ENCODE measurements at places on chromosomes 7 and 10.

GRCh38 chr10:14606633-14607032, 168.1 kb downstream of the FAM107B start:
- no peak for DNase-seq

GRCh38 chr7:2016021-2016631, 216.6 kb downstream of the MAD1L1 start:
- DNase-seq, result no peak

DNA sequence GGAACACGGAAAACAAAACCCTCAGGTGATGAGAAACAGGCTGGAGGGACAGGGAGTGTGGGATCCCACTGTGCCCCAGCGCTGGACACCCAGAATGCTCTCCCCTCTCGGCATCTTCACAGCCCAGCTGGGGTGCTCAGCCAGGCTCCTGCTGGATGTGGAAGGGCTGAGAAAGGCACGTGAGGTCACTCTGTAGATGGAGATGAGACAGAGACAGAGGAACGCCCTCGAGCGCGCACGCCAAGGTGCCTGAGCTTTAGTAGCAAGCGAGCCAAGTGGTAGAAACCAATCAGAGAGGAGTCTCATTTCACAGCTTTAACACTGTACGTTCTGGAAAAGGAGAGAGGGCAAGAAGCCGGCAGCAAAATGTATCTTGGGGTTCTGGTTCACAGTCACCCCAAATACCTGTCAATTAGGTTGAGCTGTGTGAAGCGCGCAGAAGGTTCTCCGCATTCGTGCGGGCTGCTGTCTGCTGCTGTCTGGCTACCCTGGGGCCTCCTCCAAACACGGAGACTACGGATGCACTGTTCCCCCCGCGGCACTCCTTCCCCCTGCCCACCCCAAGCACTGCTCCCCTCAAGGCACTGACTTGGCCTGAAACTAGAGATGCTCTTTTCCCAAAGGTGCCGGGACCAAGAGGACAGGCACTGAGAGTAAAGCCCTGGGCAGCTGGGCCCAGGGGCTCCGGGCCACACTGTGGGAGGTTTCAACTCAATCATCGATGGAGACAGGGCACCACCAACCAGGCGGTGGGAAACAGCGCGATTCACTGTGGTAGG, 91.4 kb downstream of the ZRANB1 start:
- no peak for DNase-seq

GRCh38 chr7:120703585-120704240, 154.2 kb downstream of the TSPAN12 start:
- DNase-seq, result no peak

GRCh38 chr10:47092831-47093230, 181.6 kb downstream of the PTPN20 start:
- DNase-seq, result no peak

DNA sequence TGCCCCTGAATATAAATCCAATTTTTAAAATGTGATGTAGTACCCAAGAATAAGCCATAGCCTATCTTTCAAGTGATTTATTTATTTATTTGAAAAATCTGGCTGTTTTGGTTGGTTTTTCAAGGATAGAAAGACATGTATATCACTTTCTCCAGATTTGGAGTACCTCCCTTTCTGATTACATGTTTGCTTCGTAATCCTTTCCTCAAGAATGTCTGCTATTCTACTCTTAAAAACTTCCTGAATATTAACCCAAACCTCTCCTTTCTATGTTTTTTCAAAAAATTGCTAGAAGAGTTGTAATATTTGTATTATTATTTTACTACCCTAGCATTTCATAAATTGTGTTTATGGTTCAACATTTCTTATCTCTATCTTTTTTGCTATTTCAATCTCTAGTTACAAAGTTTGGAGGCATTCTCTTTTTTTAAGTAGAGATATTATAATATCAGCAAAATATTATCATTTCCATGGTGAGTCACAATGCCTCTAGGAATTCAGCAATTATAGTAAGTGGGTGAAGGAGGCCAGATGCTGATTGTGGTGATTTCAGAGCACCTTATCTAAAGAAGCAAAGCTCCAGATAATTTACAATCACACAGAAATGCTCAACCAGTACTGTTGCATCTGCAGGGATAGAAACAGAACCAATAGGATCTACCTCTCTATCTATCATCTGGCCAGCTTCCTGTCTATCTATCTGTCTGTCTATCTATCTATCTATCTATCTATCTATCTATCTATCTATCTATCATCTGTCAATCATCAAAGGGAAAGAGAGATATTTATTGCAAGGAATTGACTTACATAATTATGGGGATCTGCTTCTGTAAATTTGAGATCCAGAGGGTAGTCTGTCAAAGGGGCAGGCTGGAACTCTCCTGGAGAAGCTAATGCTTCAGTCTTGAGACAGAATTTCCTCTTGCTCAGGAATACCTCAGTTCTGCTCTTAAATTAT, 412.5 kb upstream of the SEMA3C start:
- no peak for DNase-seq

DNA sequence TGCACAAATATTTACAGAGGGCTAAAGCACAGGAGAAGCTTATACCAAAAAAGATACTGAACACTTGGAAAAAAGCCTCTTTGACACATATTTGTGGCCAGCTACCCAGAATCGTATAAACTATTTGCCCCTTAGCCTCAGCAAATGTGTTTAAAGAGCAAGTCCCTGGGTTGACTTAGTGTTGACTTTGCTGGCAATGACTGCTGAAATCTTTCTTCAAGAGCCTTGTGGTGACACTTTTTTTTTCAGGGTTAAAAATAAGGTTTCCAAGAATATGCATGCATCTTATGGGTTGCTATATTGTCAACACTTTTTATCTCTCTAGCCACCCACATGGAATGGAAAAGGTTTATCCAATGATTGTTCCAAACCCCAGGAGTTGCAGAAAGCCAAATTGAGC, 14.9 kb upstream of the PLEKHS1 start:
- DNase-seq, result no peak

DNA sequence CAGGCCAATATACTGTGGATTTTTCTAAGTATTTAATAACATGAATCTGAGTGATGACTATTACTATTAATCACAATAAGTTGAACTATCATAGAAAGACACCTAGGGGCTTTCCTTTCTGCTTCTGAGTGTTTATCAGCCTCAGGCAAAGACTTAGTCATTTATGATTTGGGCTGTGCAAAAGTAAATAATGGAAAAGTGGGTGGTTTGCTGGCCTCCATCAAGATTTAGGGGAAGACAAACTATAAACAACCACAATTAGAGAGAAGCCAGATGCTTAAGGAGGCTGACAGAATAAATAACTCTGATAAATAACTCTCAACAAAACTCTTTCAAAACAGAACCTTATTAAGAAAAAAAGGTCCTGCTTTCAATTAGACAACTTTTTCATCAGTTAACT, 64.7 kb downstream of the MACC1 start:
- DNase-seq, result no peak

DNA sequence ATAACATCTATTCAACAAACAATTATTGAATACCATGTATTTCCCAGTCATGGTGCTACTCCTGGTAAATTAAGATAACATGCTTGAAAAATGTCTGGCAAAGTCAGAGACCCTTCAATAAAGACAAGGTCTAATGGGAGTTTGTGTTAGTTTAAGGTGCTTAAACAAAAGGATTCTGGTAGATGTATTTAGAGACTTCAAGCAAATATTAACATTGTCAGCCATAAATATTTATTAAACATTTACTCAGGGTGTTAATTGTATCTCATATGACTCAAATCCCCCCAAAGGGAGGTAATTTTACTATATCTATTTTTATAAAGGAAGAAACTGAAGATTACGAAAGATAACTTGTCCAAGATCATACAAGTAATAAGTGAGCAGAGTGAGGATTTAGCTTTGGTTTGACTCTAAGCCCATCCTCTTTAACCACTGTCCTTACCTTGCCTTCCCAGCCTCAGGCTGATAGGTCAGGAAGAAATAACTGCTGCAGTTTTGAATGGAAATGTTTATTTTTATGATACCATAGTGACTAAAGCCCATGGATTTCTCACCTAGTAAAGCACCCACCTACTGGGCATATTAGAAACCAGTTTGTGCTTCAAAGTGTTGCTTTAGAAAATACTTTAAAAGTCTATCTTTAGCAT, 215.4 kb downstream of the COBL start:
- DNase-seq, result no peak
